DMS 273 treated with DMSO at 0.1 percent for 48 hours (cell line): ENCODE measurements at places on chromosomes 4 and X.

DNA sequence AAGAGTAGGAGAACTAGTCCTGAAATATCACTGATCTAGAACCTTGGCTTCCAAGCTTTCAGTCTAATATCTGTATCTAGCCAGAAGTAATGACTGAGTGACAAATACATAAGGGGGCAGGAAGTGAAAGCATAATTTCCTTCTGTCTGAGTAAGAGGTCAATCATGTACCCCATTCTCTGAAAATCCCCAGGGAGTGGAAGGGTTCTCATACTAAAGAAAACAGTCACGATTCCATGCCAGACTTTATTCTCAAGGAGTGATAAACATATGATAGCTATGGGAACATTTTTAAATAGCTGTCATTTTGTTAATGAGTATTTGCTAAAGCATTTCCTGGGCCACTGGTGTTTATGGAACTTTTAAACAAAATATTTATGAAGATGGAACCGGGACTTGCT, 308.5 kb downstream of the ARHGAP24 start:
- DNase-seq, result no peak

- DNase-seq, result no peak
Observed at GRCh38 chrX:13000301-13000811, 25.4 kb downstream of the TMSB4X start.

GRCh38 chr4:156420623-156421022, 467.0 kb upstream of the CTSO start:
- DNase-seq, result no peak

DNA sequence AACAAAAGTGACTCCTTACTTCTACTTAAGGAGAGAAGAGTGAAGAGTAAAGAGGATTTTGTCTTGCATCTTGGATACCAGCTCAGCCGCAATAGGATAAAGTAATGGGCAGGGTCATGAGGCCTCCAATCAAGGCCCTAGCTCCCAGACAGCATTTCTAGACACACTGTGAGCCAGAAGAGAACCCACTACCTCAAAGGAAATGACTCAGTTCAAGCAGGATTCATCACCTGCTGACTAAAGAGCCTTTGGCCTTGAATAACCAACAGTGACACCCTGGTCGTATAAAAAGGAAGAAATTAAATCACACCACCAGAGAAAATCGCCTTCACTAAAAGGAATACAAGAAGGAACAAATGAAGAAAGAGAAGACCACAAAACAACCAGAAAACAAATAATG, 416.1 kb downstream of the PCDH18 start:
- DNase-seq, result no peak

DNA sequence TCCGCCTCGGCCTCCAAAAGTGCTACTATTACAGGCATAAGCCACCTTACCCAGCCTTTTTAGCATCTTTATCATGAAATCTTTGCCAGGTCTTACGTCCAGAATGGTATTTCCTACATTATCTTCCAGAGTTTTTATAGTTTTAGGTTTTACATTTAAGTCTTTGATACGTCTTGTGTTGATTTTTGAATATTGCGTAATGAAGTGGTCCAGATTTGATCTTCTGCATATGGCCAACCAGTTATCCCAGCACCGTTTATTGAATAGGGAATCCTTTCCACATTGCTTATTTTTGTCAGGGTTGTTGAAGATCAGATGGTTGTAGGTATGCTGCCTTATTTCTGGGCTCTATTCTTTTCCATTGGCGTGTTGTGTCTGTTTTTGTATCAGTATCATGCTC, 349.6 kb downstream of the KCTD8 start:
- DNase-seq, result no peak
